NCI-H2227 treated with DMSO at 0.1 percent for 48 hours (cell line): ENCODE measurements at places on chromosomes 11 and 22.

- DNase-seq, result no peak
These were observed 1.1 kb downstream of the GPR137 start for GRCh38 chr11:64286801-64287159.

GRCh38 chr11:11635443-11635842 is 13.6 kb upstream of the GALNT18 start:
- DNase-seq, result peak; percentile 6

DNA sequence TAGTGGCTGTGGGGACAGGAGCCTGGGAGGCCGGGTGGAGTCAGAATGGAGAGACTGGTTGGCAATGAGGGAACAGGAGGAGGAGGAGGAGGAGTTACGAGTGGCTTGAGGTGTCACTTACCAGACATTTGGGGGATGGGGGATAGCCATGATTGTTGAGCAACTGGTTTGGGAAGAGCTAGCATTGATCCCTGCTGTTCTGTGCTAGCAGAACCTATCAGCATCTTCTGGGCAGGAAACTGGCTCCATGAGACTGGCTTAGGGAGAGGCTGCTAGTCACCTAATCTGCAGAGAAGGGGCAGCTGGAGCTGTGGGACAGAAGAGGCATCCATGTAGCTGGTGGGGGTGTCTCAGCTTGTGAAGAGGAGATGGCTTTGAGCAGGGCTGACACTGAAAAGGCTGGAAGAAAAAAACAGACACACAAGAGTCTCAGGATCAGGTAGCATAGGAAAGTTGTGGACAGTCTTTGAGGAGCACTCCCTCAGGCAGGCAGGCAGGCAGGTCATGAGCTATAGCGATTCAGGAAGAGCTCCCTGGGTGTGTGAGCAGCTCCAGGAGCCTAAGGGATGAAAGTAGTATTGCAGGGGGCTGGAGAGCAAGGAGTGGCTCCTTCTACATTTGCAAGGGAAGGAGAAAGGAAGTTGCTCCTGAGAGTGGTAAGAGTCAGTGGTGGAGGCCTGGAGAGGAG is 22.3 kb downstream of the PIK3IP1 start:
- DNase-seq, result no peak

DNA sequence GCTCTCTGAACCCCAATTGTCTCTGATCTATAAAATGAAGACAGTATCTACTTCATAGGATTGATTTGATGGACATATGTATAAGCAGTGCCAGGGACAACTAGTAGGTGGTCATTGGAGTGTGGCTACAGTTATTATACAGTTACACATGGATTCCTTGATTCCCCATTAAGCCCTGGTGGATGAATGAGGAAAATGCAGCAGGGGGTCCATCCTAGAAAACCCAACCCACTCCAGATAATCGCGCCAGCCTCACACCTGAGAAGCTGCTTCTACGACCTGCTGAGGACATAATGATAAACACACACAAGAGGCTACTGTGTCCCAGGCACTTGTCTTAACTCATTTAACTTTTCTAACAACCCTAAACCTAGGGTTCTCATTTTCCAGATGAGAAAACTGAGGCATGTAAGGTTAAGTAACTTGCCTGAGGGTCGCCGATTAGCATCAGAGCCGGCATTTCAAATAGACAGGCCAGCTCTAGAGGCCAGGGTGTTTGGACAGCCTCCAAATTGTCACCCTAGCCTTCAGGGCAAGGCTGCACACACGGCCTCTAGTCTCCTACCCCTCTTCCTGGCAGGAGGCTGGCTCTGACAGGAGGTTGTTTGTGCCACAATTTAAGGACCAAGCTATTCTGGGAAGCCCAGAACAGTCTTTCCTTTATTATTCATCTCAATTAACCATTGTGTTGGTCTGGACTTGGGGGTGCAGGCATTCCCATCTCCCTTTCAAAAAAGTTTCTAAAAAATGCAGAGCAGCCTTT is 3.8 kb upstream of the C11orf91 start:
- no peak for DNase-seq

DNA sequence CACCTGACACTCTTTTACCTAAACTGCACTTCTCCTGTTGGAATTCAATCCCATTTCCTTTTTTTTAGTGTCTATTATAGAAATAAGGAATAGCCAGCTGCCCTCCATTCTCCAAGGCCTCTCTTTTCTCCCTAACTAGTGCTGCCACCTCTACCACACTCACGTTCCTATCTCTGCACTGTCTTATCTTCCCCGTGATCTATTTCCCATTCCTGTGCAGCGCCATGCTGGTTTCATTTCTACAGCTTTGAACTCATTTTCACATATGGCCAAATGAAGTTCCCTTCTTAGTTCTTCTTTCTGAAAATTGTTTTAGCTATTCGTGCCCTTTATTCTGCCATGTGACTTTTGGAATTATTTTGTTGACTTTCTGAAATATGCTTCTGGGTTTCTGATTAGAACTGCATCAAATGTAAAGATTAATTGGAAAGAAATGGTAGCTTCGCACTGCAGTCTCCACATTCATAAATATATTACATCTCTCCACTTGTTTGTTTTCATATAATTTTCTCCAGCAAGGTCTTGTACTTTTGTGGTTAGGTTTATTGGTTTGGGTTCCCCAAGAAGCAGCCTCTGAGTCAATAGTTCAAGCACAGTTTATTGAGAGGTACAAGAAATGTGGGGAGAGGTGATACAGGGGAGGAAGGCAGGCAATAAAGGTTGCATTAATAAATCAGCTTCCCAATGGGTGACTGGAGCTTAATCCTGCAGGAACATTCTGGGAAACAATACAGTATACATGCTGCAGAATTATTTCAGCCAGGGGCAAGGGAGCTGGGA is 43.7 kb upstream of the DRD2 start:
- no peak for DNase-seq

GRCh38 chr11:44877571-44878497 is 72.8 kb downstream of the TP53I11 start:
- DNase-seq, result peak; percentile 23

DNA sequence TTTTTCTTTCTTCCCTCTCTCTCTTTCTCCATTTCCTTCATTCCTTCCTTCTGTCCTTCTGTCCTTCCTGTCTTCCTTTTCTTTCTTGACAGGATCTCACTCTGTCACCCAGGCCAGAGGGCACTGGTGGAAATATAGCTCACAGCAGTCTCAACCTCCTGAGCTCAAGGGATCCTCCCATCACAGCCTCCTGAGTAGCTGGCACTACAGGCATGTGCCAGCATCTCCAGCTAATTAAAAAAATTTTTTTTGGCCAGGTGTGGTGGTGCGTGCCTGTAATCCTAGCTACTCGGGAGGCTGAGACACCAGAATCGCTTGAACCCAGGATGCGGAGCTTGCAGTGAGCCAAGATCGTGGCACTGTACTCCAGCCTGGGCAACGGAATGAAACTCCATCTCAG is 4.8 kb upstream of the DUSP8 start:
- no peak for DNase-seq

GRCh38 chr22:49779211-49779610 is 48.5 kb downstream of the BRD1 start:
- DNase-seq, result no peak

GRCh38 chr11:69650832-69651344 is 9.9 kb downstream of the CCND1 start:
- DNase-seq, result no peak

DNA sequence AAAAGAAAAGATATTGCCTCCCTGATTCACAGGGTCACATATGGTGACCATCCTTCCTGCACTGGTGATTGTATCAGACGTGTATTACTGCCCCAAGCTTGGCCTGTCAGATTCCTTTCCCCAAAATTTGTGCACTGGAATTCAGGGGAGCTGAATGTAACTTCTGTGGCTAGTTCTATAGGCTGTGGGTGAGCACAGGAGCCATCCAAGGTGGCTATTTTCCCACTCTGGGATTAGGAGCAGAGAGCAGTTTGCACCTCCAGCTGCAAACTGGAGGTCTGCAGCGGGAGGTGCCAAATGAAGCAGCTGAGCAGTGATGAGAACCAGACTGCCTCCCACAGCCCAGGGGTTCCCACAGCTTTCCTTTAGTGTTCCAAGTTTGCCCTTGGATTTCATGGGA is 124.2 kb upstream of the PITPNB start:
- no peak for DNase-seq

DNA sequence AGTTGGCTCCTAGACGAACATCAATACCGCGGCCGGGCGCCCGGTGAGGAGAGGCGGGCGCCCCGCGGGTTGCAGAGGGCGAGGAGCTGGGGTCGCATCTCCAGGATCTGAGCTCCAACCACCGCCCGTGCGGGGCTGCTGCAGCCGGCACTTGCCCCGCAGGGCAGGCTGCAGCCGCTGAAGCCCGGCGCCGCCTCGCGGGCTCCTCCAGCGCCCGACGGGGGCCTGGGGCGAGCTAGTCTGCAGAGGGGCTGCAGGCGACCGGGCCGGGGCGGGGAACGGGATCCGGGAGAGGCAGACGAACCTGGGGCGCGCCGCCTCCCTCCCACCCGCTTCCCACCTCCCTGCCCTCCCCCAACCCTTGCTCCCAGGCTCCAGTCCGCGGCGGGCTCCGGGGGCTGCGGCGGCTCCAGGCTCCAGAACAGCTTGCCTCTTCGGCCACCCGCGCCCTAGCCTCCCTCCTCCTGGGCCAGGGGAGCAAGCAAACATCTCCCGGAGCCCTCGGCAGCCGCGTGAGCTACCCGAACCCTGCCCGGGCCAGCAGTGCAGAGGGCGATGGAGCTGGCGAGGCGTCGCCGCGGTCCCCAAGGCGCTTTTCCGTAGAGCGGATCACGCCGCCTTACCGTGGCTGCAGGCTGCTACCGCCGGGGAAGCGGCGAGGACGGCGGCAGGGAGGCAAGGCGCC is 802 bp downstream of the TENM4 start:
- DNase-seq, result peak; percentile 37

DNA sequence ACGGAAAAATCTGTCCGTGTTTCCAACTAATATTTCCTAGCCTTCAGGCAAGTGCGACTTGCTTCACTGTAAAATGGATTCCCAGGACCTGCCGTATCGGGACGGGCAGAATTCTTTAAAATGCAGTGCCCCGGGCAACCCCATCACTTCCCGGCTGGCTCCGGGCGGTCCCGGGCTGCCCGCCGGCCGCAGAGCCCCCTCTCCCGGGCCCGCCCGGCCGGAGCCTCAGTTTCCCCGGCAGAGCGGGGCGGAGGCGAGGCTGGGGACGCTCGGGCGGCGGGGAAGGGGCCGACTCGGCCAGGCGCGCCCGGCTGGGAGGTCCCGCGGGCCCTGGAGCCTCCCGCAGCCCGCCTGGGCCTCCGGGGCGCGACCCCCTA is 84.2 kb upstream of the WNT7B start:
- no peak for DNase-seq

DNA sequence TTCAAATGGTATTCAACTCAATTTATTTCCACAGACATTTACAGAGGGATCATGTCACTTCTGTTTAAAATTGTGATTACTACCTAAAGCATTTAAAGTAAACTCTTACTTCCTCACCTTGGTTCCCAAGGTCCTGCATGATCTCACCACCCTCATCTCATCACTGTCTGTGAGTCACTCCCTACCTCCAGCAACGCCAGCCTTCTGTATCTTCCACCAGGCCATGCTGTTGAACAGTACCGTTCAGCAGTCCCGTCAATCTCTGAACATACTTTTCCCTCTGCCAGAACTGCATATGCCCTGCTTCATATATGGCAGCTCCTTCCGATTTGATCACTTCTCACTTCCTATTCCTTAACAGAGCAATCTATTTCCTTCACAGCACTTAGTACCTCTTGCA is 2.0 kb downstream of the FBXO3 start:
- DNase-seq, result no peak

- peak; percentile 84 for DNase-seq
These were observed 47.5 kb upstream of the TCF20 start for GRCh38 chr22:42317691-42318547.

DNA sequence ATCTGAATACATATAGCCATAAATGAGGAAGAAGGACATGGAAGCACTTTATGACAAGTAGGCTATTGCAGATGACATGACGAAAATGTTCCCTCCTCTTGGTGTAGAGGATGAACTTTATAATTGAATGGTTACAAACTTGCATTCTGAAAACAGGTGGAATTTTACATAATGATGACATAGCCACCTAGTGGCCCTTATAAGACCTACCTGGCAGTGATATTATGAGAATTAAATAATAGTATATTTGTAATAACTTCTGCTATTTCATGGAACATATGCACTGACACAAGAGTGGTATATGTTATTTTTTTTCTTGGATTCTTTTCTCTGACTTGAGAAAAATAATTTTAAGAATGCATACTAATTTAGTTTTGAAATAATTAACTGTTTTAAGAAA is 22.9 kb downstream of the TRIM22 start:
- no peak for DNase-seq

DNA sequence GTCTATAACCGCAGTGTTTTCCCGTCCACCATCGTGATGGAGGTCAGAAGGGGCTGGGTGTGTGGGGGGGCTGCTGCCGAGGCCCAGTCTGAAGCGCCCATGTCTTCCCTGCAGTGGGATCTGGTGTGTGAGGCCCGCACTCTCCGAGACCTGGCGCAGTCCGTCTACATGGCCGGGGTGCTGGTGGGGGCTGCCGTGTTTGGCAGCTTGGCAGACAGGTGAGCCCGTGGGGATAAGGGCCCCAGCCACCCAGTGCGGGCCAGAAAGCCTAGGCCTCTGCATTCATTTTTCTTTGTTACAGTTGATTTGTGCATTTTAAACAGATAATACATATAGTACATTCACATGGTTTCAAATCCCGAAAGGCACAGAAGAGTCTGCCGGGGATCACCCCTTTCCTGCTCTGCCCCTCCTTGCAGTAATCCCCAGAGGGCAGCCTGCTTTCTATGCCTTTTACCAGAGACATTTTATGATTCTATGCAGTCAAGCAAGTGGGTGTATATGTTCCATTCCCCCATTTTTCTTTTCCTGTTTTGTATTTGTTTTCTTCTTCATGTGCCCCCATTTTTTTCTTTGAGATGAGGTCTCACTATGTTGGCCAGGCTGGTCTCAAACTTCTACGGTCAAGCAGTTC is 32.6 kb downstream of the CAPN1 start:
- DNase-seq, result no peak

GRCh38 chr11:76885390-76886097 is 24.8 kb downstream of the ACER3 start:
- DNase-seq, result no peak

GRCh38 chr22:30056015-30056414 is 24.2 kb upstream of the HORMAD2 start:
- DNase-seq, result no peak

DNA sequence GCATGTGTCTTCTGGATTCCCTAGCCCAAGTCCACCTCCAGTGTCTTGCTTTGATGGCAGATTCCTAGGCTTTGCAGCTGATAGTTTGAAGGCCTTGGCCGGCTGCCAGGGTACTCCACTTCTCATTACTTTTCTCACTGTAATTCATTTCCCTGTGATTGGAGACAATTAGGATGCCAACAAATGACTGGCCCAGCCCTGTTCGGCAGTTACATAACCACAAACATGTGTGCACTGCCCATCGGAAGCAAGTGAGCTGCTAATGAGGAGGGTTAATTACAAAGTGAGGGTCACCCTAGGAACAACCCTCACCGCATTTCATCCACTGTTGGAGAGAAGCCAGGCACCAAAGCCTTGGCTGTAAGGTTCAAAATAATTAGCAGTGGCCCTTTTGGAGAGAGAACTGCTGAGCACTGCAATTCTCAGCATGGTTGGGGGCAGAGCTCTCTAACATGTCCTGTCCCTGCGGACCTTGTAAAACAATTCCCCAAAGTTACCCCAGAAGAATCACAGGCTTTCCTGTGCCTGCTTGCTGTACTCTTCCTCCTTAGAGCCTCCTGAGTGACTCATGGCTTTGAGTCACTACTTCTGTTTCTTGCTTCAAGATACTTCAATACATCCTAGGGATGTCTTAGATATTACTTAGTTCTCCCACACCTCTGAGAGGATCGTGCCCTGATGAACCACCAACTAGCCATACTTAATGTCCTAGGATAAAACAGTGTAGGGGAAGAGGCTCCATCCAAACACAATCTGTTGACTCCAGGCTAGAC is 109.7 kb upstream of the GALNT18 start:
- DNase-seq, result peak; percentile 51
